ENCODE measurements at places on chromosomes 13 and 19. TPM values are rescaled to one million over a fixed set of nuclear protein-coding genes. Genes with fewer than 3 reads are reported as not detected.

- DNase-seq, result no peak
Observed at GRCh38 chr13:44795176-44795575, 194.1 kb downstream of the NUFIP1 start.

Gene PRTN3
- not detected for total RNA-seq

Gene RPS28
- total RNA-seq, result 161 TPM

Gene SIAH3
- 9.8 TPM for total RNA-seq

Gene ARHGAP35
- 76.3 TPM for total RNA-seq

Gene GIPC3
- not detected for total RNA-seq

Gene OVOL3
- not detected for total RNA-seq
